ENCODE measurements at places on chromosomes 6 and 20.

GRCh38 chr6:148263010-148263409 is 79.6 kb upstream of the SASH1 start:
- DNase-seq, result no peak

- DNase-seq, result no peak
Observed at GRCh38 chr6:51429017-51429712, 610.5 kb downstream of the TFAP2B start.

DNA sequence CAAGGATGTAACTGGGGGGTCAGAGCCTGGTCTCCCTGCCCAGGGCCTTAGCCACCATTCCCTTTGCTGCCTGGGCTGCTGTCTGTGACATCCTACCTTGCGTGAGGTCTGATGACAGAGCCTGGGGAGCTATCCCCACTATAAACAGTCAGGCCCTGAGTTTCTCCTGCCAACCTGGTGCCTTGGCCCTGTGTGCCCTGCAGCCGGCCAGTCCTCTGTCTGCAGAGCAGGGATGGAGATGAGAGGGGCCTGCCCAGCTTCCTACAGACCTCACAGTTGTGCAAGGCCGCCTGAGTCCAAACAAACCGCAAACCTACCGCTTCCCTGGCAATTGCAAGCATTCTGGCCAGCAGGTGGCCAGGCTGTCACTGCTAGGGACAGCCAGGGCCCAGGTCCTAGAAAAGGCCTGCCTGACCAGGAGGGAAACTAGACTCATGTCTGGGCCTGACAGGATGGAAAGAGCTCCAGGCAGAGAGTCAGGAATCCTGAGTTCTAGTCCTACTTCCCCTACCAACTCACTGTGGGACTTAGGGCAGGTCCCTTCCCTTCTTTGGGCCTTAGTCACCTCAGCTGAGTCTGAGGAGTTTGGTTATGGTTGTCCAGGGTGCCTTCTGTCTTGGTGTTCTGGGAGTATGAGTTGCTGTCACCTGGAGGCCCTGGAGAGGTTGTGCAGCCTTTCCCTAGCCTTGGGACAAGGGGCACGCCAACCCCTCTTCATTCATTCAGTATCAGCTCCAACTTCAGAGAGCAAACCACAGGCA is 86.2 kb downstream of the VEGFA start:
- DNase-seq, result no peak

DNA sequence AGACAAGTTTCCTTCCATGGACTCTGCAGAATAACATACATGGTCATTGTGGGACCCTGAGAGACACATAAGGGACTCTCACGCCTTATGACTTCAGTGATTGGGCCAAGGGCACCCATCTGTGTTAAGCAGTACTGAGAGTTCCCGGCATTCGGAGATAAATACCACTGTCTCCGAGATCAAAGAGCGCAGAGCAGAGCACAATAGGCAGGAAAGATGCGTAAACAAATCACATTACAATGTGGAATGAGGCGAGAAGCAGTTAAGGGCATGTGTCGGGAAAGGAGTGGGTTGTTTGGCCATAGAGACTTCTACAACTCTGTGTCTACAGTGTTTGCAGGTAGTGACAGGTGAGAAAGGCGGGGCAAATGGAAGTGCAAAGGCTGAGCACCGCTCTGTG is 57.6 kb downstream of the NRSN1 start:
- no peak for DNase-seq

GRCh38 chr20:40006168-40006860 is 682.7 kb downstream of the MAFB start:
- no peak for DNase-seq

GRCh38 chr20:51575486-51575885 is 33.0 kb upstream of the NFATC2 start:
- no peak for DNase-seq

GRCh38 chr20:16955971-16956370 is 207.8 kb downstream of the OTOR start:
- no peak for DNase-seq

GRCh38 chr6:159429433-159429832 is 260.2 kb downstream of the FNDC1 start:
- no peak for DNase-seq
